ENCODE measurements at places on chromosomes 2 and 18.
A peak's percentile ranks its signal among the peaks of the same experiment; 100 is the strongest.

DNA sequence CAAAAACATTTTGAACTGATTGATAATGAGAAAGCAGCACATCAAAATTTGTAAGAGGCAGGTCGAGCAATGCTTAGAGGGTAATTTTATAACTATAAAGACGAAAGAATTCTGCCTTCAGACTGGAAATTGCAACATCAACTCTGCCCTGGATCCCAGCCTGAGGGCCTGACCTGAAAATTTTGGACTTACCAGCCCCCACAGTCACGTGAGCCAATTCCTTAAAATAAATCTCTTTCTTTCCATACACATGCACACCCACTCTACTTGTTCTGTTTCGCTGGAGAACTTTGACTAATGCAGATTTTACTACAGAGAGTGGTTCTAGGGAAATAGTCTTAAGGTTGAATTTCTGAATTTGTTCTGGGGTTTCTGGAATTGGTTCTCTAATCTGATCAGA, 14.6 kb upstream of the ACOXL start:
- no peak for DNase-seq

GRCh38 chr2:33068261-33068660, 121.5 kb downstream of the LTBP1 start:
- peak; percentile 72 for DNase-seq

GRCh38 chr2:156601855-156602551, 165.8 kb downstream of the GPD2 start:
- DNase-seq = no peak

GRCh38 chr2:99879481-99879880, 262.9 kb downstream of the AFF3 start:
- no peak for DNase-seq

DNA sequence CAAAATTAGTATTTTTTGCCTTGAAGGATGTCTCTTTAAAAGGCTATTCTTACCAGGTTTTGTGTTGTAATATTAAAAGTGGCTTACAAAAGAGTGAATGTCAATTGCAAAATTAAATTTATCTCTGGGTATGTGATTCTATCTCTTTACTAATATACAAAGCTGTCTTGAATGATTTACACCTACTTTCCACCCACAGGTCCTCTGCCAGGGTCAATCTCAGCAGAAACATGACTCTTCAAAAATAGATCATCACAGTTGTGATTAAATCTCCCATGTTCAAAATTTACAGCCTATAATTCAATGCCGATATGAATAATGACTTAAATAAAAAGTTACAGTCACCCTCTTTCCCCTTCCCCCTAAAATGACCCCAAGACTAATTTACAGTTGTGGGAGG, 78.8 kb downstream of the SLC8A1 start:
- DNase-seq = no peak

- no peak for DNase-seq
These were observed 30.2 kb downstream of the MCFD2 start for GRCh38 chr2:46885376-46885775.

GRCh38 chr2:218679119-218679518, 7.2 kb downstream of the STK36 start:
- DNase-seq = no peak

DNA sequence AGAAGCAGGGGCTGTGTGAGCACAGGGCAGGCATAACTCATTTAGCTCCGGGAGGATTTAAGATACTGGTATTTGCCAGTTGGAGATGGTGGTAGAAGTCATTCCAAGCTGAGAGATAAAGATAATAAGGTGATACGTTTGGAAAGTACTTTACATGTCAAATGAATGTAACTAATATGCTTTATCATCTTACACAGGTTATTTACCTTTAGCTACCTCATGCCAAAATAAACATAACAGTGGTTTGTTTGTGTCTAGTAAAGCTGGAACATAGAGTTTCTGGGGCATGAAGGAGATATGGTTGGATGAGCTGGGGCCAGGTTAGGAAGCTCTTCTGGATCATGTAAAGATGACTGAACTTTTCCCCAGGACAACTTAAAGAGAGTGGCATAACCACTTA, 126.9 kb upstream of the PIK3C3 start:
- no peak for DNase-seq

GRCh38 chr18:35019933-35020332, 21.3 kb upstream of the MAPRE2 start:
- DNase-seq = no peak

GRCh38 chr18:993560-993959, 88.9 kb downstream of the ADCYAP1 start:
- DNase-seq = no peak

GRCh38 chr2:95121093-95121406, 558 bp downstream of the MRPS5 start:
- DNase-seq = no peak

- no peak for DNase-seq
These were observed 3.7 kb upstream of the ESPNL start for GRCh38 chr2:238096311-238097011.

DNA sequence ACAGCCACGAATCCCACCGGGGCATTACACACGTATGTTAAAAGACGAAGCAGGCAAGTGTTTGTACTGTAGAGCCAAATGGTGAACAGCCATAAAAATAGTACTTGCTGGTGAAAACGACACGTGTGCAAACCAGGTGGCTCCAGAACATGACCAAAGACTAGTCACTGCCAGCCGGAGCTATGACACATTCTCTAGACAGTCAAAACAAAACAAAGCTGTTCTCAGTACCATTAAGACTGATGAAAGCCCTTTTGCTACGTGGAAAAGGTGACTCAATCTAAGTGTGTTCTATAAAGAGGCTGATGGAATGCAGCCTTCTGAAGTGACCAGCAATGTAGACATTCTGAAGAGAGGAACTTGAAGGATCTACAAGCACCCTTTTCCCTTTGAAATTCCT, 367.7 kb upstream of the NETO1 start:
- peak; percentile 67 for DNase-seq

DNA sequence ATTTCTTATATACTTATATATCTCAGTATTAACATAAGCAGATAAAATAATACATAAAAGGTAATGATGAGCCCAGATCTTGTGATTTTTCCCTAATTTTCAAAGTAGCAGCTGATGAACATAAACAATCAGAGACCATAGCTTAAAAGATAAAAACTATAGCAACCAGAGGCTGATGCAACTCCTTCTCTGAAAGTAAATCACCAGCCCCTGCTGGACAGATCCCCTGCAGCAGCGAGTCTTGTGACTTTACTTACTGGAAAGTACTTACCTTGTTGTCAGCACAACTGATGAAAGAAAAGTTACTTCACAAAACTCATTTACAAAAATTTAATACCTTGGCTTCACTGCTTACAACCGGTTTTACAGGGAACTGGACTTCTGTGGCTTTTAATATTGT, 67.3 kb downstream of the GORASP2 start:
- no peak for DNase-seq

DNA sequence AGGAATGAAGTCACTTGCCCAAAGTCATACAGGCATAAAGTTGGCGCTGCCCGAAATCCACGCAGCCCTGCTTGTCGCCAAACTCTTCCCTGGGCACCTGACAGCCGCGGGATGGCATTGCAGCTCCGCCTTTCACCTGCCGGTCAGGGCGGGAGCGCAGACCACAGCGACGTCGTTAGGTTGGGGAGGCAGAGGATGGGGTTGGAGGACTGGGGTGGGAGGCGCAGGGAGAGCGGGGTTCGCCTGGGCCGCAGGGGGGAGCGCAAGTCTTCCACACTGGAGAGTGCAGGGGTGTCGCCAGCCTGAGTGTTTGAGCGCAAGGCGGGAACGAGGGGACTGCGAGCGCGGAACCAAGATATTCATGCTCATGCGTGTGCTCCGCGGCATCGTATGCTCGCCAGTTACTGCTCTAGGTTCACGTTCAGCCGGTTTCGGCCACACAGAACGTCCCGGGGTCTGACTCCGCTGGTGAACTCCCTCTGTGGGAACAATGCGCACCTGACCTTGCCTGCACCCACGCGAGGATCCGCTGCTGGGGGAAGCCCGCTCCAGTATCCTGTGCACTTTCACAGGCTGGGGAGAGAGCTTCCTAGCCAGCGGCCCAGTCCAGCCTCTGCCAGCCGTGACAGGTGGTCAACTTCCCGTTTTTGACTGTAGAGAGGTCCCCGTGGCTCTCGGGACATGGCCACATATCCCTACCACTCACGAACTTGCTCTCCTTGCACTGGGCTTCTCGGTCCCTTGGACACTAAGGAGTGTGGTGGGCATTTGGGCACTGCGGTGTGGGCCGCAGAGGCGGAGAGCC, 767 bp upstream of the NPPC start:
- DNase-seq = no peak

DNA sequence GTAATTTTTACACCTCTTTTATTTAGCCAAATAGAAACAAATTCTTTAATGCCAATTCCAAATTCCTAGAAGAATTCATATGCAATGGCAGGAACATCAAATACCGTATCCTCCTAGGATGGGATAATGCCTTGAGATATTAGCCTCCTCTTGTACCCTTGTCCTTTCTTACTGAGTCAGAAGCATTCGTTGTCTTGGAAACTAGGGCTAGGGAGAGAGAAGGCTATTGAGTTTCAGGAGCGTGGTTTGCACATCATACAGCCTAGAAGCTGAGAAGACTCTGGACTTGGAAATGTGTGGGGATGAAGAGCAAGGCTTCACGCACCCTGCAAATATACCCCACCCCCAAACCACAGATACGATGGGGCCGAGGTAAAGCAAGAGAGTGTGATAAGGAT, 300.7 kb downstream of the SP3 start:
- no peak for DNase-seq

DNA sequence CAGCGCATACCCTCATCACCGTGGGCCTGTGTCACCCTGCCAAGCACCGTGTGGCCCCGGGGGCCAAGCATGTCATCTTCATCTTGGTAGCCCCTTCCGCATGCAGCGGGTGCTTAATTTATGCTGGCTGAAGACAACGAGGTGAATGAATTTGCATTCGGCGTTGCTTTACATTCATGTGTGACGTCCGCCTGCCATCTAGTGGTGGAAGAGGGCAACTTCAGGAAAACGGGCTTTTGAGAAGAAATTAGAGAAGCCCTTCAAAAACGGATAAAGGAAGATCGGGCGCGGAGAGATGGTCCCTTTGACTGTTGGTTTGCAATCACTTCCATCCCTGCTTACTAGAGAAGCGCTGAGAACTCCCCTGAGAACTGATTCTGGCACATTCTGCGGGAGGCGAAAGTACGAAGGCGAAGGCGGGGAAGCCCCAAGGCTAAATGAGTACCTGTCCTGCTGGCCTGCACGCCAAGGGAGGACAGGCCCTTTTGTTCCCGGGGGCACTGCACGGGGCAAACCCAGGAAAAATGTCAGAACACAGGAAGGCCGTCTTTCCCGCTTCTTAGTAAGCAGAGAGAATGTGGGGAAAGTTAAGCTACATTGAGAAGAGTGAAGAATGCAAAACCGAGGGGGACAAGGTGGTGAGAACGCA, 145.9 kb downstream of the ZNF516 start:
- no peak for DNase-seq

DNA sequence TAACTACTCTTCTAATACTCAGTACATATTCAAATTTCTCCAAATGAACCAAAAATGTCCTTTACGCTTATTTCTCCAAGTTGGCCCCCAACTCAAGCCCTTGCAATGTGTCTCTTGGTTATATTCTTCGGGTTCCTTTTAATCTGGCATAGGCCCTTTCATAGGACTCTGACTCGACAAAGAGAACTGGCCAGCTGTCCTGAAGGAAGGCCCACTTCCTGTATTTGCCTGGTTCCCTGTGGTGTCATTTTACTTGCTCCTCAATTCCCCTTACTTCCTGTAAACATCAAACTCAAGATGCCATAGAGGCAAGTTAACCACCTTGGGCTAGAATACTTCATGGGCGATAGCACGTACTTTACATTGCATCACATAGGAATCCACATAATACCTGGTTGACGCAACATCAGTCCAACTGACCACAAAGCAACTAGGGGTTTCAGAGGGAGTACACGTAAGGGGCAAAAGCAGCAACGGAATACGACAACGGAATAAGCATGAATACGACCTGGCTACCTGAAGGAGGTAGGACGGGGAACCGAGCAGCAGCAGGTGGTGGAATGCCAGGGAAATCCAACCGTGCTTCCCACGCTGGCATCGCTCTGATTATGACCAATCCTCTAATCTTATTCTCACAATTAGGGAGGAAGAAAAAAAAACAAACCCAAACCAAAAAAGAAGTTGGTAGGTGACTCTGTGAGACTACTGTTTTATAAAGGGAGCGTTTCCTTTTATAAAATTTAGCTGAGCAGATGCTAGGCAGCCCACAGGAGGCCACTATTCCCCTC, 823 bp upstream of the GORASP2 start:
- DNase-seq = no peak

GRCh38 chr2:74461187-74462053, 3.2 kb downstream of the WBP1 start:
- DNase-seq = no peak

DNA sequence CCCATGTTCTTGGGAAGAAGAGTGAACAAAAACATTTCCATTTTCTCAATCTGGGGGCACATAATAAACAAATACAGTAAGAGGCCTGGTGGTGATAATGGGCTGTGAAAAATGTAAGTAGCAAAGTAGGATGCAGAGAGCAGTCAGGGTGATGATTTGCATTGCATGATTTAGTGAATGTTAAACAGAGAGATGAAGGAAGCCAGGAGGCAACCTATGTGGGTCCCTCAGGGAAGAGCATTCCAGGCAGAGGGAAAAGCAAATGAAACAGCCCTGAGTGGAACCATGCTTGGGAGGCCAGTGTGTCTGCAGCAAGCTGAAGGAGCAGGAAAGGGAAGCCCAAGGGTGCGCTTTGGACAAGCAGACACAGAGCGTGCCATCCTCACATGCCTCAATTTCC, 5.4 kb downstream of the VIT start:
- DNase-seq = no peak

DNA sequence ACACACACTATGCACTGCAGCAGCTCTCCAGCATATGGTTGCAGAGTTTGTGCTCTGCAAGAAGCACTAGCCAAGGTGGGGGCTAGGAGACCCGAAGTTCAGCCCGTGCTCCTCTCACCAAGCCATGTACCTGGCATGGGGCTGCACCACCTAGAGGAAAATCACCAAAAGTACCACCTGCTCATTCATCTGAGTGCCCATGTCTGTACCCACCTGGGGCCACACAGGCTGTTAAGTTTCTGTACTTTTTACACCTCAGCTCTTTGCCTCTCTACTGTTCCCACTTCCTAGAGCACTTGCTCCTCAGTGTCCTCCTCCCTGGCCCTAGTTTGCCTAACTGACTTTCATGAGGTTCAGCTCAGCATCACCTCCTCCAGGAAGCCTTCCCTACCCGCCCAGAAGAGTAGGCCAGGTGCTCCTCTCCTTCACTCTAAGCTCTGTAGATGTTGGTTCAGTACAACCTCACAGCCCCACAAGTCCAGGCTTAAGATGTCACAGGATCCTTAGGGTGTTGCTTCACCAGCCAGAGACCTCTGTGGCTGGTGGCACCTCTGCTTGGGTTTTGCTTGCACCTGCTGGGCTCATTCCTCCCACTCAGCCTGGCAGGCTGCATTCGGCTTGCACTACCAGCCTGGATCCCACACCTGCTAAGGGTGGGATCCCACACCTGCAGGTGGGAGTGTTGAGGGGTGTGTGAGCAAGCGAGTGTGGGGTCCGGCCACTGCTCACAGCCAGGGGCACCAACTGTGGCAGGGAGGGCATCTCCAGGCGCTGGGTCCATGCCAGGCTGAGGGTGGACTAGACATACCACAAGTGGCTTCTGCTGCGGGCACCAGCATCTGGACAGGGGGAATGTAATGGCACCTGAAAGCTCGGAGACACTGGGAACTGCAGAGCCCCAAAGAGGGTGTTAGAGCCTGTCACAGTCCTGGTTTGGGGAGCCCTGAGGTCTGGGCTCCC, 10.2 kb upstream of the TFCP2L1 start:
- no peak for DNase-seq
